ENCODE measurements at places on chromosomes 1 and 21. TPM values are rescaled to one million over a fixed set of nuclear protein-coding genes. Genes with fewer than 3 reads are reported as not detected.

- no peak for DNase-seq
These were observed 748 bp upstream of the OR2AJ1 start for GRCh38 chr1:247923941-247924340.

DNA sequence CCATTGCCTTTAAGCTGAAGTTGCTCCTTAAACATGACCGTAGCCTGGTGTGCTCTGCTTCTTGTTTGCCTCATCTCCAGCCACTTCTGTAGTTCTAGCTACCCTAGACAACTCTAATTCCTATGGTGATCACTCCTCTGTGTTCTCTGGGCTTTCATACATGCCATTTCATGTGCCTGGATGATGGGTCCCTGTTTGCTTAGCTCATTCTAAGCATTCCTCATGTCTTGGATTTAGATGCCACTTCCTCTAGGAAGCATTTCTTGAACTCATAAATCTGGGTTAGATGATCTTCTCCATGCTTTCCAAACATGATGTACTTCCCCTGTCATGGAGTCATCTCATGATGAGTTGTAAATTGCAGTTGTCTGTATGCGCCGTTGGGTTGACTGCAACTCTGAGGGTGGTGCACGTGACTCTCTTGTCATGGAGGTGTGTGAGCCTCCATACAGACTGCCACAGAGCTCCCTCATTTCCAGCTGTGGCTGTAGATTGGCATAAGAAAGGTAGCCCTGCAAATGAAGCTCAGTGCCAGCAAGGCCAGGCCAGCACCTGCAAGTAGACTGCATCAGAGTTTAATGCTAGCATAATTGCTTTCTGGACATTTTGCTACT is 77.2 kb downstream of the LAMC1 start:
- no peak for DNase-seq

DNA sequence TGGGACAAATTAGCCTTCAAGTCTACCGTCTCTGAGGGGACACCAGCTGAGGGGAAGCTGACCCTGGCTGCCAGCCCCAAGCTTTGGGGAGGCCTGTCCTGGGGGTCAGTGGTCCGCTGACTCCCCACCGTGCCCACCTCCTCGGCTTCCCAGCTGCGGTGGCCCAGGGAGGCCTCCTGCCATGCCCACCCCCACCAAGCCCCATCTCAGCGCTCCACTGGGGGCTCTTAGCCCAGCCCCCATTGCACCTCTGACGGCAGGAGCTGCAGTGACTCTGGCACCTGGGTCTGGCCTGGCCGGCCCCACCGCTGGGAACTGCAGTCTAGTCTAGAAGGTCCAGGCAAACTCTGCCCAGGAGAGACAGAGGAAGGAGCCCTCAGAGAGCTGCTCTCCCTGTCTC is 30.2 kb upstream of the SIM2 start:
- DNase-seq = no peak

DNA sequence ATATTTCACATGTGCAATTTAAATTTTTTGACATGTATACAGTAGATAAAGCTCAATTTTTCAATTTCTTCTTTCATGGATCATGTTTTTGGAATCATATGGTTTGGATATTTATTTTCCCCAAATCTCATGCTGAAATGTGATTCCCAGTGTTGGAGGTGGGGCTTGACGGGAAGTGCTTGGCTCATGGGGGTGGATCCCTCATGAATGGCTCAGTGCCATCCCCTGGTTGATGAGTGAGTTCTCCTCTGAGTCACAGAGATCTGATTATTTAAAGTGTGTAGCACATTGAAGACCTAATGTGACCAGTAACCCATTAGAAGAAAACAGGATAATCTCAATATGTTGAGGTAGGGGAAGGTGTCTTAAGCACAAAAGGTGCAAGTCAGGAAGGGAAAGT is 9.1 kb upstream of the IFI16 start:
- DNase-seq = no peak

GRCh38 chr1:101245246-101245927 is 8.6 kb downstream of the S1PR1 start:
- DNase-seq = no peak

DNA sequence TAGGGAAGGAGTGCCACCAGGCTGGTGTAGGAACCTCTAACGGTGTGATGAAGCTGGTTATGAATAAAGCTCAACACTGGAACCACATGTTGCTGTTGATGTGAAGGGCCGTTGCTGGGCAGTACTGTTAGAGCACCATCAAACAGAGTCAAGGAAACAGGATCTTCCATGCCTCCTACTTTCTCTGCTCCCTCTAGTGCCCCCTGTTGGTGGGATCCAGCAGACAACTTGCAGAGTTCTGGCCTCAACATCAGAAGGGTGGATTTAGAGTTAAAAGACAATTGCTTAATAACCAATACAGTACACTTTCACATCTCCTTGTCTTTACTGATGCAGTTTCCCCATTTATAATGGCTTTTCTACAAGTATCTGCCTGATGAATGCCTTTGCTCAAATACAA is 336.4 kb downstream of the NTNG1 start:
- no peak for DNase-seq

DNA sequence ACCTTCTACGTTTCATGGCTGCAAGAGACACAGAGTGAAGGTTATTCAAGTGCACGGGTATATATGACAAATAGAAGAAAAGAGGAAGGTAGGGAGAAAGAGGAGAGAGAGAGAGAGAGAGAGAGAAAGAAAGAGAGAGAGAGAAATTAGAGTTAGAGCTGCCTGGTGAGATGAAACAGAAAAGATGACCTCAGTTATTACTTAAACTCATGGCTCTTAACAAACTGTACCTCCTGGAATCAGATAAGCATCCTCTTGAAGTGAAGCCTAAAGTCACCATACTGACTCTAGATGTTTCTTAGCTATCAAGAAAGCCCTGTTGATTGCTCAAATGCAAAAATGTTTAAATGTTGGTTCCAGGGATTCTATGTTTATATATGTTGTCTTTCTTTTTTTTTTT is 597.7 kb upstream of the ZP4 start:
- DNase-seq = no peak

- DNase-seq = no peak
These were observed 11.2 kb downstream of the SFT2D2 start for GRCh38 chr1:168236836-168237611.

DNA sequence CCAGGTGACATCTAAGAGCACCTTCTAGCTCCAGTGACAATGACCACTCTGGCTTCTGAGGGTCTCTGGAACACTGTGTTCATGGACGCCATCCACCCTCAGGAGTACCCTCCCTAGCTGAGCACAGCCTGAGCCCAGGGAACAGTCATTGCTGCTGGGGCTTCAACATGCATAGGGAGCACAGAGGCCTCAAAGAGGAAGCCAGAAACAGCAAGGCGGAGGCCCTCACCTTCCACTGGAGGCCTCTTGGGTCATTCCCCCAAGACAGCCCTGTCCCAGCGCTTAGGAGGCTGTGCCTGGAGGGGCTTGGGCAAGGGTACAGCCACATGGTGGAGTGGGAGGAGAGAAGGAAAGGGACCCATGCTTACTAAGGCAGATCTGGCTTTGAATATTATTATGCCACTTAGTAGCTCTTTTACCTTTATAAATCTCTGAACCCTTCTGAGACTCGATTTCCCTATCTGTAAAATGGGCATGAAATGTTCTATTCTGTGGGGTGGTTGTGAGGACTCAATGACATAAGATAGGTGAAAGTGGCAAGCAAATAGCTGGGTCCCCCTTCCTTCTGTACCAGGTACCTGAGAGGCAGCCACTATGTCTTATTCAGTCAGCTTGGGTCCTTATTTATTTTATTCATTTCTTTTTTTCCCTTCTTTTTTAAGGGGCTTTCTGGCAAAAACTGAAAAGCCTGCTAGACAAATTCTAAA is 32.8 kb downstream of the PTAFR start:
- DNase-seq = no peak

- DNase-seq = no peak
These were observed 54.1 kb upstream of the ID3 start for GRCh38 chr1:23613191-23614031.

DNA sequence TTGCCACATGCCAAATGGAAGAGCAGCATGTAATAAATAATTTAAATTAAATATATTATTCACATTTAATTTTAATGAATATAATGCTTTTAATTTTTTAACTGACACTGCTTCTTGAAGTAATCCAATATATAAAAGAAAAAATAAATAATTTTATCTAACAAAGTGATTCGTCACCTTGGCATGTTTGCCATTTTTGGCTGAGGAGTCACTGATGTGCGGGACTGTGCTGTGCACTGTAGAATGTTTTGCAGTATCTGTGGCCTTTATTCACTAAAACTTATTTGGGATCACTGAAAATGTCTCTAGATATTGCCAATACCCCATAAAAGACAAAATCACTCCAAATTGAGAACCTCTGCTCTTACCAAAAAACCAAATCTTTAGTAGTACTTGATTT is 807.8 kb downstream of the BRINP3 start:
- DNase-seq = no peak

GRCh38 chr1:99363531-99363930 is 99.2 kb downstream of the PLPPR4 start:
- no peak for DNase-seq

DNA sequence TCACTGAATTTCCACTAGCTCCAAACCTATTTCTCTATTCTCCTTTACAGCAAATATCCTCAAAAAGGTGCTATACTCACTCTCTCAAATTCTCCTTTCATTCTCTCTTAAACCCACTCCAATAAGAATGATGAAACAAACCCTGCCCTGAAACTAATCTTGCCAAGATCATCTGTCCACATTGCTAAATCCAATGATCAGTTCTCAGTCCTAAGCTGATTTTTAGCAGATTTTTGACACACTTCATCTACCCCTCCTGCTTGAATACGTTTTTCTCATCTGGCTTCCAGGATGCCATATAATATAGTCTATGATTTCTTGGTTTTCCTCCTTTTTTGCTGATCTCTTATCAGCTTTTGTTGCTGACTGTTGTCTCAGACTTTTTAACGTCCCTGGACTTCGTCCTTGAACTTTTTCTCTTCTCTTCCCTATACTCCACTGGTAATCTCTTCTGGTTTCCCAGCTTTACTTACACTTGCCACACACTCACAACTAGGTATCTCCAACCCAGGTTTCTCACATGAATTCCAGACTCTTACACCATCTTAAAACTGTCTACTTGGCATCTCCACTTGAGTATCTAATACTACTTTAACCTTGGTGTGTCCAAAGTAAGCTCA is 35.3 kb downstream of the RERE start:
- DNase-seq = no peak

DNA sequence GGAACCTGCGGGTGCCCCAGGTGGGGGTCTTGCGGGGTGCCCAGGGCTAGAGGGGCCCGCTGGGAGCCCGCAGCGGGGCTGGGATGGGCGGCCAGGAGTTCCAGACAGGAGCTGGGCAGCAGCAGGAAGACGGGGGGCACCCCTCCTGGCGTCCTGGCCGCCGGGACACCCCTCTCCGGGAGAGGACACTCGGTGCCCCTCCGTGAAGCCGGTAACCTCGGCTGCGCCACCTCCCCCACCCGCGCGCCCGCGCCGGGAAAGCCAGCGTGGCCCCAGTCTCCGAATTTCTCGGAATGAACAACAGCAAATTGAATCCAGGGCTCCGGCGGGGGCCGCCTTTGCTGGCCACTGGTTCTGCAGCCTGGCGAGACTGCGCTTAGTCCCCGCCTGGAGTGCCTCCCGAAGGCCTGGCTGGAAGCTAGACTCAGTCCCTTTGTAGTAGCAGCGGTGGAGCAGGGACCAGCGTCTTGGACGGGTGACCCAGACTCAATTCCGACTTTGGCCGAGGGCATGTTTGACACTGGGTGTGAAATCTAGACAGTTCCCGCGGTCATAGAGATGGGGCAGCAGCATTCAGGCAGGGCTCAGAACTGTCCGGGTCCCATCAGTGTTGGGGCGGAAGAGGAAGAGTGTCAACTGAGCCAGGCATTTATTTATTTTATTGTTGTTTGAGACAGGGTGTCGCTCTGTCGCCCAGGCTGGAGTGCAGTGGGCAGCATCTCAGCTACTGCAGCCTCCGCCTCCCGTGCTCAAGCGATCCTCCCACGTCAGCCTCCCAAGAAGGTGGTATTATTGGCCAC is 773 bp downstream of the IFNGR2 start:
- DNase-seq = peak; percentile 38

- no peak for DNase-seq
These were observed 76.8 kb downstream of the TCP10L start for GRCh38 chr21:32508558-32508957.

DNA sequence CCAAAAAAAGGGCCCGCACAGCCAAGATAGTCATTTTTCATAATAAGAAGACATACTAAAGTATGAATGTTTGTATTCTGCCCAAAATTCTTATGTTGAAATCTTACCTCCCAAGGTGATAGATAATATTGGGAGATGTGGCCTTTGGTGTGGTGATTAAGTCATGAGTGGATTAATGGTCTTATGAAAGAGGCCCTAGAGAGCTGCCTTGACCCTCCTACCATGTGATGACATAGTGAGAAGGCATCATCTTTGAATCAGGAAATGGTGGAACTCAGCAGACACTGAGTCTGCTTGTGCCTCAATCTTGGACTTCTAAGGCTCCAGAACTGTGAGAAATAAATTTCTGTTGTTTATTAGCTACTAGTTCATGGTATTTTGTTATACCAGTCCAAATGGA is 11.8 kb upstream of the RNPC3 start:
- no peak for DNase-seq

GRCh38 chr1:155967341-155968050 is 10.9 kb downstream of the ARHGEF2 start:
- no peak for DNase-seq

GRCh38 chr21:46116776-46117585 is 19.1 kb downstream of the COL6A2 start:
- DNase-seq = peak; percentile 8

DNA sequence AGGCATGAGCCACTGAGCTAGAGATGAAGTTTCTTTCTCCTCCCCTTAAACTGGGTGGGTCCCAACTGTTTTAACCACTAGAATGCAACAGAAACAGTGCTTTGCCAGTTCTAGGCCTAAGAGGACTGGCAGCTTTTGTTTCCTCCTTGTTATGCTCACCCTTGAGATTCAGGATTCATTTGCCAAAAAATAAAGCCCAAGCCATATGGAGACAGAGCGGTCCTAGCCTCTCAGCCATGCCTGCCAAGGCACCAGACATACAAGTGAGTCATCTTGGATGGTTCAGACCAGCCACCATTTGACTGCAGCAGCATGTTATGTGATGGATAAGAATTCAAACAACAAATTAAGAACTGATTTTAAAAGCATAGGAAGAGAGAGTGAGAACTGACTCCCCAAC is 38.1 kb upstream of the STUM start:
- no peak for DNase-seq

DNA sequence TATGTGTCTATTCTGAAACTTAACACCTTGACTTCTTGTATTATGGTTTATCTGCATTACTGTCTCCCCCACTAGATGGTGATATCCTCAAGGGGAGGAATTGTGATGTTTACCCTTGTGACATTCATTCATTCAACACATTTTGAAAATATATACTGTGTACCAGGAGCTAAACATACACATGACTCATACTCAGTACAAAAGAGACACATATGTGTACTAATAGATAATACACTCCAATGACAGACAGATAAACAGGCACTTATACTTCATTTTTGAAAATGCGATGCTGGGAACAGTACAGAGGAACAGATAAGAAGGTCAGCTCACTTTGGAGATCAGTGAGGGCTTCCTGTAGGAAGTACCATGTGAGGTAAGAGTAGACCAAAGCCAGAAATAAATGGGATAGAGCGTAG is 8.9 kb upstream of the RAB3GAP2 start:
- no peak for DNase-seq

The FOXO6 gene
- 2.8 TPM for total RNA-seq

The OLIG2 gene
- 1.4 TPM for total RNA-seq

The DIP2A gene
- 70.2 TPM for total RNA-seq

The HAO2 gene
- not detected for total RNA-seq

The CHD1L gene
- 79.6 TPM for total RNA-seq

The BTBD19 gene
- total RNA-seq = 26.7 TPM

The SPRR2B gene
- total RNA-seq = not detected

The DCST2 gene
- total RNA-seq = 2.2 TPM

The OR2L2 gene
- 0.22 TPM for total RNA-seq

The LYPD8 gene
- not detected for total RNA-seq

The RAD54L gene
- 17.3 TPM for total RNA-seq

Data from progenitor cell of endocrine pancreas (in vitro differentiated cells).